ENCODE measurements at places on chromosomes 12 and 14.
A peak's percentile ranks its signal among the peaks of the same experiment; 100 is the strongest.

DNA sequence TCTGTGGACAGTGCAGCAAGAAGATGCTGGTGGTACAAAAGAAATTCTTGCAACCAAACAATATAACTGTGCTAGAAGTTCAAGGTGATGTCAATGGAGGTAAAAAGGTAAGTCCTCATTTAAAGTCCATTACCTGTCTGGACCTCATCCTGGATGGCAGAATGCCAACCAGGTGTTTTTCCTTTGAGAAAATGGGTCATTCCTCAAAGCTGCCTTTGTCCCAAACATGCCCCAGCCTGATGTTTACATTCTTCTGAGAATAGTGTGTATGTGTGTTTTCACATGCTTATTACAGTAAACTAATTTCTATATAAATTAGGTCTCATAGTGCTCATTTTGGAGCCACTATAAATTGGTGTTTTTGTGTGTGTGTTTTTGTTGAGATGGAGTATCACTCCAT, 24.9 kb downstream of the ACTR6 start:
- DNase-seq: no peak

DNA sequence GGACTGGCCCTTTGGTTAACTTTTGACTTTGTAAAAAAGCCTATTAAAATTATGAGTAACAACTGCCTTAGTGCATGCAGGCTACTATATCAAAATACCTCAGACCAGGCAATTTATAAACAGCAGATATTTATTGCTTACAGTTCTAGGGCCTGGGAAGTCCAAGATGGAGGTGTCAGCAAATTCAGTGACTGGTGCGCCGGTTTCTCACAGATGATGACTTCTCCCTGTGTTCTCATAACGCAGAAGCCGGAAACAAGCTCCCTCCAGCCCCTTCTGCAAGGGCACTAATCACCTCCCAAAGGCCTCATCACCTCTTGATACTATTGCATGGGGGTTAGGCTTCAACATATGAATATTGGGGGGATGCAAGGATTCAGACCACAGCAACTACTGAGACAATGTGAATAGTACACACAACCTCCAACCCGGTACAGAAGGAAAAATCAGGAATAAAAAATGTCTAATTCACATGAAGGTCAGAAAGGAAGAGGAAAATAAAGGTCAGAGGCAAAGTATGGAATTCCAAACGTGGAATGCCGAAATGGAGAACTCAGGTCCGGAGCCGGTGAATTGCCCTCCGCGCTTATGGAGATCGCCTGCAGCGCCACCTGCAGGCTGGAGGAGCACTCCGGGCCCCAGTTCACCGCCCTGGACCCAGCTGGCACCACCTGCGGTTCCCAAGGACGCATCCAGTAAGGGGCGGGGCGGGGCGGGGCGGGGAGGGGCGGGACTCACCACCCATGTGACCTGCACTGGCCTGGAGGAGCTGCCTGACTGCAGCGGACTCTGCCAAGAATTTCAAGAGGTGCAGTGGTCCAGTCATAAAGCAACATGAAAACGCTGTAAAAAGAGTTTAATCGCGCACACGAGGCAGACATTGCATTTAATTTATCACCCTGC, 203.4 kb downstream of the KIF26A start:
- DNase-seq: no peak

DNA sequence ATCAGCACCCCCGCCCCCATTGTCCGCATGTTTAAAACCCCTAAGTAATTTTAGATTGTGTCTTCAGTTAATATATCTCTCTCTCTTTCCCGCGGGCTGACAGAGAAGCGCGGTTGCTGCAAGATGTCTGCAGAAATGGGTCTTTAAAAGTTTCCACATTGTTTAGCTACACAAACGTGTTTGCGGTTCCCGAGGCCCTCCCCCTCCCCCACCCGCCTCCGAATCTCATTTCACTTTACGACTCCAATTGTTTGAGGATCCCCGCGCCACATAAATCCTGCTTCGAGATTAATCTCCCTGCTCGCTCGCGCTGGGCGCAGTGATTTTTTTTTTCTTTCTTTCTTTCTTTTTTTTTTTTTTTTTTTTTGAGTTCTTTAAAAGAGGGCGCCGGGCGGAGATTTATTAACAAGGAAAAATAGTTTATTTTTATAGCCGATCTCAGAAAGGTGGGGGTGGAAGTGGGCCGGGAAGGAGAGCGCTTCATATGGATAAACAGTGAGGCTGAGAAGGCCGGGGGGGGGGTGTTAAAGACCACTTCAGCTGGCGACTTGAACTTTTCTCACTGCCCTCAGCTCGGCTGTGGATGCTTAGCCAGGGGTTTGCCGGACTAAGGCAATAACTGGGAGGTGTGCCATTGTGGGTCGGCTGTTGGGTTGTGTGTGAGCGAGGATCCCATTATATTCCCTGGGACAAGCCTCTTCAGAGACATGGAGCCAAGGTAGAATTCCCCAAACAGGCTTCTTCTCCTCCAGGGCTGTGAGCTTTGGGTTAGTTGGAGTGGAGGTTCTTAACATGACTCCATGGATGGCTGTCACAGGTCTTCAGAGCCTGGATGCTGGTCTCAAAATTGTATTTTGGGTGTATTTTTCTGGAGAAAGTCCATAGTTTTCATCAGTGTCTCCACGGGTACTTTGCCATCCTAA, 39.7 kb upstream of the TBX5 start:
- no peak for DNase-seq

DNA sequence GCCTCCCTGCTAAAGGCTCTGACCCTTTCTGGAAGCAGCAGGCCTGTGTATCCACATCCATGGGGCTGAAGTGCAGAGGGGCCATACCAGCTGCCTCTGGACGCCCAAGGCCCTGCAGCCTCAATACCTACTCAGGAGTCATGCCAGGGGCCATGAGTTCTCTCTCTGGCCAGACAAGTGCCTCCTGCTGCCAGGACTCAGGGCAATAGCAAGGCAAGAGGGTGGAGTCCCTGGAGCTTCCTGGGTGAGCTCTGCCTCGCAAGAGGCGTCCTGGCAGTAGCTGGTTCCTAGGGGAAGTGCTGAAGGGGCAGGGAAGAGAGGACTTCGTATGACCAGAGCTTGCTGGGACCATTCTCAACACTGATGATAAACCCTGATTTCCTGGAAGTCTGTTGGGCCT, 10.9 kb upstream of the ENDOU start:
- DNase-seq: no peak

GRCh38 chr12:86634456-86635410, 378.5 kb upstream of the MGAT4C start:
- DNase-seq: no peak

DNA sequence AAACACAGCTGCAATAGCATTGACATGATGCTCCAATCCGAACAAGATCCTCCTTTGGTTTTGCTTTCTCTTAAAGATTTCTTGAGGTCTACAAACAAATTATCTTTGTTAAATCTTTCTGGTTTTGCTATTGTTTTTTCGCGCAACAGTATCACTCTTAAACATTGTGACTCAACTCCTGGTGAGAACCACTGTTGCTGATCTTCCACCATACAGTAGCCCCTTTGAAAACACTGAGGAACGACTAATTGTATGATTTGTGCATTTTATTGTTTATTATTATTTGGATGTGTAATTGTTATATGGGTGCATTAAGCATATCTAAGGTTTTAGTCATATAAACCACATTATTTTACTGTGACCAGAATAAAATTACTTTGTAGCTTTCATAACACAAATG, 282.8 kb downstream of the EGLN3 start:
- DNase-seq: no peak

GRCh38 chr12:47881826-47882427, 22.9 kb downstream of the VDR start:
- DNase-seq: peak; percentile 81

Data from lower leg skin (tissue), 4 donors.